ENCODE measurements at places on chromosomes 11 and 22.

DNA sequence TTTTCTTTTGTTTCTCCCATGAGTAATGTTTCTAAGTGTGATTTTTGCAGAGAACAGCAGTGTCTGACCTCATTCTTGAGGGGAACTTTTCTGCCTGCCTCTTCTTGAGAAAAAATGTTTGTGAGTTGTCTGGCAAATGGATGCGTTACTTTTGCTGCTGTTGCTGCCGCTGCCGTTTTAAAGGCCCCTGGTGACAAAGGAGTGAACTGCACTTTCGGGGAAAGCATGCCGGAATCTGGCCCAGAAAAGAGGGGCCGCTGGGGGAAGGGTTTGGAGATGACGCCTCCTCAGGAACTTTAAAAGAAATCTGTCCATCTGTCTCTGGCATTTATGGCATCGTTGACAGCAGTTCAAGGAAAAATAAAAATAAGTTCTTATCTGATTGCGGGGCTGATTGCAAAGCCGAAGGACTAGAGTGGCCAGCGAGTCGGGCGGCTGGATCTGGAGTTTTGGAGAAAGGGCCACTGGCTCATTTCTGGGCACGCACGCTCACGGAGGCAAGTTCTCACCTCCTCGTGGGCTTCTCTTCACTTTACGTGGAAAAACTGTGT is 16.5 kb downstream of the ZBTB16 start:
- DNase-seq, result peak; percentile 71

DNA sequence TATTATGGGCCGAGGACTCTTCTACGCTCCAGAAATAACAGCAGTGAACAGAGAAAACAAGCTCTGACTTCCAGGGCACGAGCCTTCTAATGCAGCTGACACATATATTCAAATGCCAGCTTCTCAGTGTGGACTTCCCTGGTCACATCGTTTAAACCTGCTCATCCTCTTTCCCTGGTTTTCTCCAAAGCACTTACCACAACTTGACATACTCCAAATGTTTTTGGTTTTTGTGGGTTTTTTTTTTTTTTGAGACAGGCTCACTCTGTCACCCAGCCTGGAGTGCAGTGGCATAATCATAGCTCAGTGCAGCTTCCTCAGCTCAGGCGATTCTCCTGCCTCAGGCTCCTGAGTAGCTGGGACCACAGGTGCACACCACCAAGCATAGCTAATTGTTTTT is 105.5 kb downstream of the MICAL3 start:
- no peak for DNase-seq

- no peak for DNase-seq
Measured at GRCh38 chr22:38819387-38819940, 24.4 kb downstream of the NPTXR start.

DNA sequence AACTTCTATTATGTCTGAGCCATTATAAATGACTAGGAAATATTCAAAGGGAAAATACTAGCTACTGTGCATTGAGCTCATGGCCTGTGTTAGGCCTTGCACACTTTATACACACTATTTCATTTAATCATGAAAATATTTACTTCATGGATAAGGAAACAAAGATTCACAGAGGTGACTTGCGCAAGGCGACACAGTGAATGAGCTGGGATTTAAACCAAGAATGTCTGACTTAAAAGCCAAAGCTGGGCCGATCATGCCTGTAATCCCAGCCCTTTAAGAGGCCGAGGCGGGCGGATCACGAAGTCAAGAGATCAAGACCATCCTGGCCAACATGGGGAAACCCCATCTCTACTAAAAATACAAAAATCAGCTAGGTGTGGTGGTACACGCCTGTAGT is 231.5 kb downstream of the MIAT start:
- DNase-seq, result peak; percentile 11

DNA sequence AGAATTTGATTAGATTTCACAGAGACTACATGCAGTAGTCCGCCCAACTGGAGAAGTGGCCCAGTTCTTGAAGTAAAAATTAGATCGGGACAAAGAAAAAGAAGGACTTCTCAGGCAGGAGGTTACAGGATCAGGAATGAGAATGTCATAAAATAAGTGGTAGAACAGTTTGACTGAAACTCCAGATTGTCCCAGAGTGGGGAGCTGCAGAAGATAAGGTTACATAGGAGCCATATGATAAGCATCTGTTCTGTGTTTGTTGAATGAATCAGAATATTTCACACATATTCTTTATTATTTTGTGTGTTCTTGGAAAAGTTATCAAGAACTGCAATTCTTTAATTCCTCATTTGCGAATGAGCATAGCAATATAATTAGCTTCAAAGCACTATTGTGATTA is 210.6 kb downstream of the AASDHPPT start:
- peak; percentile 6 for DNase-seq

- no peak for DNase-seq
Measured at GRCh38 chr11:46485856-46486443, 94.4 kb upstream of the CHRM4 start.

- no peak for DNase-seq
Measured at GRCh38 chr11:126132319-126132718, 69.7 kb upstream of the CDON start.

DNA sequence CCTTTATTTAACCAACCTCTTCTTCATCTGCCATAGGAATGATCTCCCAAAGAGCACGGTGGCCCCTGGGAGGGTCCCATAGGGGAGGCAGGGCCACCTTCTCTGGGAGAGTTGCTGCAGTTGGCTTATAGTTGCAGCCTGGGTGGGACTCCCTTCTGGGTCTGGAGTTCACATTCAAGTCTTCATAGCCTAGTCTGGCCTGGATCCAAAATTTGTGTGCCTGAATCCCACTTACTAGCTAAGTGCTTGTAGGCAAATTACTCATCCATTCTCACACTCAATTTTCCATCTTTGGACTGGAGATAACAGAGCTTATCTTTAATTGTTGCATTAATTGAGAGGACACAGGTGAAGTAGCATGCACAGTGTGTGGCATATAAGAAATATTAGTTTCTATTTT is 163.6 kb downstream of the GRIK4 start:
- no peak for DNase-seq

GRCh38 chr11:122814401-122814800 is 23.9 kb upstream of the CRTAM start:
- DNase-seq, result no peak

DNA sequence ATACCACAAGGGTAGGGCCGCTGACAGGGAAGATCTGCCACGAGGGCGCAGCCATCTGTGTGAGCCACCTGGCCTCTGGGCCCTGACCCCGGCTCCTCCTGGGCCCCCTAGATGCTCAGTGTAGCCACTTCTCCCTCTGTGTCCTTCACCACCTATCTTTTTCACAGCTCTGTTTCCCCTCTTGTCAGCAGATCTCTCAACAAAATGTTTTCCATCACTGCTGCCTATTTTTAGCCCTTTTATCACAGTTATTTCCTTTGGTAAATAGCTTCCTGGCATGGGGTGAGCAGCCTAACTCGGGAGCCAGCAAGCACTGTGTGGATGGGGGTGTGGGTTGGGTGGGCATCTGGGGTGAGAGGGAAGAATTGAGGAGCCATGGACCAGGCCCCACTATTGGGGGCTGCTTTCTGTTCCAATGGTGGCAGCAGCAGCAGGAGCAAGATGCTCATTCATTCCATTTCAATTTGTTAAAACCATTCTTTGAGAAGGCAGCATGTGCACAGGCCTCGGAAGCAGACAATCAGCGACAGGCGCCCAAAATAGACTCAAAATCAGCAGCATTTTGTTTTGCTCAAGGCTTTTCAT is 135.2 kb upstream of the NAV2 start:
- DNase-seq, result no peak

DNA sequence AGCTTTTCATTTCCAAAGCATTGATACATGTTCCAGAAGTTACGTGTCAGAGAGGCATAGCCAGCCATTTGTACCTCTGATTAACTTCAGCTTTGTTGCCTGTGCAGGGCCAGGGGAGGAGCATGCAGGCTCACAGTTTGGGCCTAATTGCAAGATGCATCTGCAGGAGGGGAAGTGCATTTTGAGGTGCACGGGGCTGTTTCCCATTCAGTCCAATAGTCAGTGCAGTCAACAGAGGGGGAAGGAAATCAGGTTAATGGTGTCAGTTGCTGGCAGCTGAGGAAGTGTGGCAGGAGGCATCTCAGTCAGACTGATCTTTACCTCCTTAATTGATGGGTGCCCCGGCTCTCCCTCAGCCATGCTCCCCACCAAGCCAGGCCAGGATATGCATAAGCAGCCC is 39.3 kb downstream of the ABCC8 start:
- DNase-seq, result no peak

- DNase-seq, result no peak
Measured at GRCh38 chr22:25131198-25131887, 68.3 kb upstream of the CRYBB3 start.

- no peak for DNase-seq
Measured at GRCh38 chr22:24592058-24592850, 619 bp downstream of the LRRC75B start.

- no peak for DNase-seq
Measured at GRCh38 chr11:60992842-60993409, 21.4 kb downstream of the CD6 start.

- DNase-seq, result no peak
Measured at GRCh38 chr11:45272701-45273100, 13.4 kb downstream of the SYT13 start.

DNA sequence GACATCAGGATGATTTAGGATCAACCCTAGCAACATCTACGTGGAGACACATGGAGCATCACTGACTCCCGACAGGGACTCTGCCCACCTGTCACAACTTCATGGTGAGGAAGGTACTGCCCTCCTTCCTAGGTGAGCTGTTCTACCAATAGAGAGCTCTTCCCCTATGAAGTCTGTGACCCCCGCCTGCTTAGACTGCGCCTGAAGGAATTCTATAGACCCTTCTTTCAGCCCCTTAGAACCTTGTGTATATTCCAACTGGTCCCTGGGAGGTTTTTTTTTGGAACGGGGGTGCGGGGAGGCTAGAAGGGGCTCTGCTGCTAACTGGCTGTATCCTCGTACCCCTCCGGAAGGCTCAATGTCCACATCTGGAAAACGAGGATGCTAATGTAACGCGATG is 566 bp downstream of the INTS4 start:
- DNase-seq, result no peak

- peak; percentile 62 for DNase-seq
Measured at GRCh38 chr11:66388780-66389386, 17.3 kb upstream of the SLC29A2 start.
